ENCODE measurements at places on chromosomes 6 and 20.

DNA sequence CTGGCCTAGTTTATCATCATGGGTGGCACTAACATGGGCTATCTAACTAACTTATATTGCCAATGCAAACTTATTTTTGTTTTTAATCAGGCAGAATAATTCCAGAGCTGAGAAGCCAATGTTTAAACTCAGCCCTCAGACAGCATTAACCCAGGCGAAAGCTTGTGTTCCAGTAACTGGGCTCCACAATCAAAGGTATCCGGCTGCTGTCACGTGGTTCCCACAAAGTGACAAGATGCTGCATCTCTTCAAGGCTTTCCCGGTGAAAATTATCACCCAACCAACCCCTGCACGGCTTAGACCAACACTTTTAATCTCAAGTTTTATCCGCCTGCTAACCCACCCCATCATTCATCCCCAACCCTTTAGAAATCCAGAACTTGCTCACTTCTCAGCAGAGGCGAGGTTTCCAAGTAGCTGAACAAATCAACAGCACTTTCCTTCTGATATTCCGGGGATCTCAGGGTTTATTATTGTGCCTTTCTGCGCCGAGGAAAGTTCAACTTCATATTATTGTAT, 885 bp downstream of the MTCL3 start:
- peak; percentile 13 for DNase-seq

GRCh38 chr6:11976489-11976888, 35.6 kb upstream of the HIVEP1 start:
- DNase-seq = no peak

DNA sequence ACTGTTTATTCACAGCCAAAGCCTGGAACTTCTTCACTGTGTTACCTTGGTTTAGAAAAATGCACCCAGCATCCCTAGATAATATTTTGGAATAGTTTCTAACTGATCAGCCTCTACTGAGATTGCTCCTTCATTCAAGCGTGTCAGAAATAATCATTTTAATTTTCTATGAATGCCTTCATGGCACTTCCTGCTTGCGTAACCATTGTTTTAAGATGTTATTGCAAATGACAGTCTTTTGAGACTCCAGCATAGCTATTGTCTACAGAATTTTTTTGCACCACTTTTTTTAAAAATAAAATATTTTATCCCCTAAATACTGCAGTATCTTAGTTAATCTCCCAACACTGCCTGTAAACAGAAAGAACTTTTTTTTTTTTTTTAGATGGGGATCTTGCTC, 213.1 kb downstream of the PHACTR1 start:
- no peak for DNase-seq

DNA sequence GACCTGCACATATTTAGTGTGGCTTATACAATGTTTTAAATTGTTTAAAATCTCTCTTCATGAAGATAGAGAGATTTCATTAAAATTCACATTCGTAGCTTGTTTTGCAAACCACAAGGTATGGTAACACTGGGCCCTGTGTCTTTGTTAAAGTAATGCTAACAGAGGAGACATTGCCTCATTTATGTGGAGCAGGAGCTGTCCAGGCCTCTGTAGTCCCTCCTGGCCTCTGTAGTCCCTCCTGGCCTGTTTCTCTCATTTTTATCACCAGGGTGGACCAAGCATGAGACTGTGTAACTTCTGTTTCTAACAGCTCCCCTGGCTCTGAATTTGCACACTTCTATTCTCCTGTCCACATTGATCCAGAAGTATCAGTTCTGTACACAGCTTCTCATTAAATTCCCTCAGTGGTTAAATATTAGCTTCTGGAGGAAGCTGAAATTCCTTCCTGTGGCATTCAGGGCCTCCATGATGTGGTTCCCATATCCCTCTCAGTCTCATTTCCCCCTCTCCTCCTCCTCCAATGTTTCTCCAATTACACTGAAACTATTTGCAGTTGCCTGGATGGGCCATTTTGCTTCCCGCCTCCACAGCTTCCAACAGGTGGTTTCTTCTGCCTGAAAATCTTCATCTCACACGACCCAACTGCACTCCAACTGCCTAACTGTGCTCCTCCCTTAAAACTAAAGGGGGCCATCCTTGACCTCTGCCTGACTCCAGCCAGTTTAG, 340.4 kb downstream of the SYNE1 start:
- no peak for DNase-seq

GRCh38 chr6:81787313-81788068, 35.0 kb upstream of the TENT5A start:
- DNase-seq = no peak

GRCh38 chr20:19760371-19760721, 2.3 kb downstream of the RIN2 start:
- no peak for DNase-seq

DNA sequence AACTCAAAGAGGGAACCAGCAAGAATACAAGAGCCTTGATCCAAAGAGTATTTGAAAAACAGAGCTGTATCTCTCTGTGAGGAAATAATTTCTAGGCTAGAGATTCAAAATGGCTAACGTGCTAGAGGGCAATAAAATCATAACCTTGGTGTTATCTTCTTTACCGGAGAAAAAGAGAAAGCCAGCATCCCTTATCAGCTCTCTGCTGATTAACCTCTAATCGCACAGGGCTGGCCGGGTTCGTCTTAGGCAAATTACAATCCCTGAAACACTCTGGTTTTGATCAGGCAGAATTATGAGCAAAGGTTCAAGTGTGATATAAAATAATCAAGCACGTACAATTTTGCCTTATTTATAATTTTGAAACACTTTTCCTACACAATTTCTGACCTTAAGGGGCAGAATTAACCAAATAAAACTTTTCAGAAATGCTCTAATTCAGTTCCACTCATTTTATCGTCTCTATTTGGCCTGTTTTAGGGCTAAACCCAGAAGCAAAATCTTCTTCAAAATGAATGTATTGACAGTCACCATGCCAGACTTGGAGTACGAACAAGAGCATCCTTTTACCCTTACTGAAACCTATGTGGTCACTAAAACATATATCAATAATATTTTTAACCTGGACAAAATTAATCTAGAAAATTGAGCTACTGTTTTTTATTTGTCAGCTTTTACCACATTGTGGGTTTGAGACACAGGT, 13.7 kb downstream of the PSMB9 start:
- DNase-seq = no peak

DNA sequence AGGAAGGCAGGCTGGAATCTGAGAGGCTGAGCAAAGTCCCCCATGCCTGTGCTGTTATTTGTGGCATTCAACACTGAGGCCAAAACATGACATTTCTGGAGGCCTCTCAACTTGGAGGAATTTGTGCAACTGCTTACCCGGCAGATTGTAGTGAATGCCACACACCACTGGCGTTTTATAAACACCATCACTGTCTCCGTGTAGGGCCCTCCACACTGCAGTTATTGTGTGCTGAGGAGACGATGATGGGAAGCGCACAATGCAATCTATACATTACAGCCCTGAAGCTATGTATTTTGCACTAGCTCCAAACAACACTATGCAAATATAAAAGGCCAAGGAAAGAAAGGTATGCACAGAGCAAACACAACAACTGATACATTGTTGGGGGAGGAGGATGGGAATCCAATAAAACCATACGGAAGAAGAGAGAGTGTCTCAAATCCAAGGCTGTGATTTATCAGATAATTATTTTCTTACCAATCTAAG, 106.5 kb downstream of the SMLR1 start:
- no peak for DNase-seq

DNA sequence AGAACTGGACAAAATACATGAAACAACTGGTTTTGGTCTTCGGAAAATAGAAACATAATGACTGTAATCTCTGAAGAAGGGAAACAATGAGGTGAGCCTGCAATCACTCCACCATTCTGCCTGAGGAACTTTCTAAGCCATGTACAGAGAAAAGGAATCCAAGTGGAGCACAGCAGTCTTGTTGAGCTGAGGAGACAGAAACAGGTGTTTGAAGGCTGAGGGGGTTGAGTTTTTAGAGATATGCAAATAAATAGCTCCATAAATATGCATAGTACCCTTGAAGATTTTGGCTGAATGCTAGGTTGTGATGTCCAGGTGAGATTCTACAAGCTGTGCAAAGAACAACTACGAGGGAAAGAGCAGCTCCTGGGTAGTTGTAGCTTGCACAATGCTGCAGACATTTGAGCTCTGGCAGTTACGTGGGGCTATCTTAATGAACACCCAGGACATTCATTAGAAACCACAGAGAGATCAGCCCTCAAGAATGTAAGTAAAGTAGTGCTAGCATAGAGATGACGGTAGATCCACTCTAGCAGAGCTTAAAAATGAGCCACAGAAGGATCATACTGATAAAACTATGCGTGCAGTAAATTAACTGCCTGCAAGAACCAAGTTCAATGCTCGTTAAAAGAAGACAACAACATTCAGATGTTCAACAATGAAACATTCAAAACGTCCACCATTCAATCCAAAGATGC, 24.3 kb downstream of the TUBB2B start:
- no peak for DNase-seq

DNA sequence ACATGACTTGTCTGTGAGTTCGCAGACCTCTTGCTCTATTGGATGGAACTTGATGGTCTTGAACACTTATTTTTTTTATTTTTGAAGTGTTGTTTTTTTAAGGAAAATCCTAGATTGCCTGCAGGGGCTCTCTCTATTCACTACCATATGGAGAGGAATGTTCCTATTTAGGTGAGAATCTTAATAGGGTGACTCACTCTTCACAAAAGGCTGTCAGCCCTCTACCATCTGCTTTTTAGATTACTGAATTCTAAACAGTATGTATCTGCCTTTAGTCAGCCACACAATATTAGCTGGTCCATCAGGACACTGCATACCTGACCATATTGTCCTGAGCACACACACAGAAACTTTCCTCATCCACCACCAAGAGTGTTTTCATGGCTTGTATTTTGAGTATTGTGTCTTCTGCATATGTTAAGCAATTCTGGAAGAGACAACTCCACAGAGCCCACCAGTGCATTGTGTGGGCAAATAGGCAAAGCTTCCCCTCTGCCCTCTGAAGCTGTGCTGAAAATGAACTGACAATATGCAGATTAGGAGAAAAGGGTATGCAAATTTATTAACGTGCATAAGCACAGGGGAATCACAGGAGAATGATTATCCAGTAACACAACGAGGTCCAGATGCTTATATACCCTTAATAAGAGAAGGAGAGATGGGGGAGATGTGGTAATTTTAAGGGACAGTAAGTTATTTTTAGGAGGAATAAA, 6.6 kb upstream of the BTBD9 start:
- no peak for DNase-seq

GRCh38 chr6:159312206-159312605, 143.0 kb downstream of the FNDC1 start:
- DNase-seq = no peak

- DNase-seq = no peak
Observed at GRCh38 chr6:10964684-10965083, 77.8 kb downstream of the SYCP2L start.

GRCh38 chr6:20238688-20239587, 26.7 kb upstream of the MBOAT1 start:
- no peak for DNase-seq

DNA sequence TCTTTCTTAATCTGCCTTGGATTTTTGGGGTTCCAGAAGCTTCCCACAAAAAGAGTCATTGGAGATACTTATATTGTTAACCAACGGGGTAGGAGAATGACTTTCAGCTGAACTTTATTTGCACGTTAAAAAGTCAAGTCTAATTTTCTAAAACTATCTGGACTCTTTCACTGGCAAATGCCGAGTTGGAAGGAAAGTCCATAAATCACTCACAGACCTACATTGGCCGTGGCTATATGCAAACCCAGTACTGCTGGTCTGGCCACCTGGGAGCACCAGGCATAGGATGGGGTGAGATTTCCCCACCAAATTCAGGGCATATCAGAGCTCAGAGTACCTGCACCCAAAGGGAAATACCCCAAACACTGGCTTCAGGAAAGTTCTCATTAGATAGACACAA, 71.3 kb upstream of the SALL4 start:
- DNase-seq = no peak

- no peak for DNase-seq
Observed at GRCh38 chr20:18665135-18665534, 77.3 kb downstream of the DTD1 start.

GRCh38 chr6:104688283-104688969, 171.3 kb downstream of the HACE1 start:
- no peak for DNase-seq

DNA sequence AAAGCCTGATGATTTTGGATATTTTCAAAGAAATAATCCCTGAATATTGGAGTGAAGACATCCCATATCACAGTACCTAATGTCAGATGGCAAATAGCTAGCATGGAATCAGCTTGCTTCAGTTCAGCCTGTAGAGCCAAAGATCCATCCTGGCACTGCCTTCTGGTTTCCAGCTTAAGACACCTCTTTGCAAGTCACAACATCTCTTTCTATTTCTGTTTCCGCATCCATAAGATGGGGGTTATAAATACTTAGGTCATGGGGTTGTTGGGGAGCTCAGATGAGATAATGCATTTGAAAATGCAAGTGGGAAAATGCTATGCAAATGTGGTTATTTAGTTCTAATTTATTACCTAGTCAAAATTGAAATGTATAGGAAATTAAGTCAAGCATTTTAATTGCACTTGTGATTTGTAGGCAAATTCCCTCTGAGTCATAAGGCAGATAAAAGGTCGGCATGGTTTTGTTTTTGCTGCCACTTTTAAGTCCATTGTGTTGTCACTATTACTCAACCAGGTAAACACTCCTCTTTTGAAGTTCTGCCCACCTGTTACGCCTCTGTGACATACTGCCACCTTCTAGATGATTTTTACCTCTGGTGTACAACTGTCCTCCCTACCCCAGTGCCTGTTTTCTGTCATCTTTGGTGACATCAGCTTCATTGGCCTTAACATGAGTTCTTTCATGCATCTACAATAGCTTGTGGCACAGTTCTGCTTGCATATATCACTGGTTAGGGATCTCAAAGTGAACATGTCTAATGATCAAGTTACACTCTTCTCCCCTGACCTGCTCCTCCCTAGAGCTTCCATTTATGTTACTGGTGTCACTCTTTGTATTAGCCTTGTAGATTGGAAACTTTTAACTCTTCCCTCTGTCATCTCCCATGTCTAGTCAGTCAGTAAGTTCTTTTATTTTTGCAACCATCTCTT, 96.6 kb downstream of the CDKAL1 start:
- no peak for DNase-seq

DNA sequence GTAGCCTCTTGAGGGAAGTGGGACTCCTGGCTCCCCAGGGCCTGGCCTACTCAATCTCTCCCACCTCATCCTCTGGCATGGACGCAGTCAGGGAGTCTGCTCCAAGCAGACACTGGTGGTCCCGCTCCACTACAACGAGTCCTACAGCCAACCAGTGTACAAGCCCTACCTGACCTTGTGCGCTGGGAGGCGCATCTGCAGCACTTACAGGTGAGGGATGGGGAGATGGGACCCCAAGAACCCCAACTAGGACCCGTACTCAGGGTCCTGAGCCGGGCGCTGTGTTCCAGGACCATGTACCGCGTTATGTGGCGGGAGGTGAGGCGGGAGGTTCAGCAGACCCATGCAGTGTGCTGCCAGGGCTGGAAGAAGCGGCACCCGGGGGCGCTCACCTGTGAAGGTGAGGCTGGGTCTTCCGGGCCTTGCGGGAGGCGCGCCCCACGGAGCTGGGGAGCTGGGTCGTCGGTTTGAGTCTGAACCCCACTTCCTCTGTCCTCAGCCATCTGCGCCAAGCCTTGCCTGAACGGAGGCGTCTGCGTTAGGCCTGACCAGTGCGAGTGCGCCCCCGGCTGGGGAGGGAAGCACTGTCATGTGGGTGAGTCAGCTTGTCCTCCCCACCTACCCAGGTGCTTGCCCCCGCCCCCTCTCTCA, 2.1 kb downstream of the EGFL8 start:
- peak; percentile 74 for DNase-seq

All from iPS-NIHi11 (cell line).